Activated naive CD4-positive, alpha-beta T cell (primary cell): ENCODE measurements at places on chromosomes 16 and 17.

GRCh38 chr16:78727536-78727935, 628.1 kb downstream of the WWOX start:
- no peak for DNase-seq

DNA sequence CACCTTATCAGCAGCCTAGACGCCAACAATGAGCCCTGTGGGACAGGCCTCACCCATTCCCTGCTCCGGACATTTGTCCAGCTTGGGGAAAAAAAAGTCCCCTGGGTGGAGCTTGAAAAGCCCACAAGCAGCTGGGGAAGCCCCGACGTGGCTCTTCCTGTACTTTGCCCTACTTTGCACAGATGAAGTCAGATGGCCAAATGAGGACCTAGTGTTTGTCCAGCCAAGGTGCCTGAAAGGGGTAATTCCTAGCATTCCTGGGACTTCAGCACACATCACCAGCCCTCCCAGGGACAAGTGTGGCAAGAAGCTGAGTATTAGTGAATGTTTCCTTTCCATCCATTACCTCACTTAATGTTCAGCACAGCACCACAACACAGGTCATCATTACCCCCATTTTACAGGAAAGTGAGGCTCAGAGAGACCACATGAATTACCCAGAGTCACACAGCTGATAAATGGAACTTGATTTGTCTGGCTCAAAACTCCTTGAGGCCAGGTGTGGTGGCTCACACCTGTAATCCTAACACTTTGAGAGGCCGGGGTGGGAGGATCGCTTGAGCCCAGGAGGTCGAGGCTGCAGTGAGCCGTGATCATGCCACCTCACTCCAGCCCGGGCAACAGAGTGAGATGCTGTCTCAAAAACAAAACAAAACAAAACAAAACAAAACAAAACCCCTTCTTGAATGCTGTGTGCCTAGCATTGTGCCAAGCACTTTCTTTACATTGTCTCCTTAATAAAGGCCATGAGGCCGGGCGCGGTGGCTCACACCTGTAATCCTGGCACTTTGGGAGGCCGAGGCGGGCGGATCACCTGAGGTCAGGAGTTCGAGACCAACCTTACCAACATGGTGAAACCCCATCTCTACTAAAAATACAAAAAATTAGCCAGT, 19.9 kb upstream of the PLLP start:
- no peak for DNase-seq

GRCh38 chr16:48963901-48964615, 317.6 kb downstream of the CBLN1 start:
- DNase-seq = no peak

DNA sequence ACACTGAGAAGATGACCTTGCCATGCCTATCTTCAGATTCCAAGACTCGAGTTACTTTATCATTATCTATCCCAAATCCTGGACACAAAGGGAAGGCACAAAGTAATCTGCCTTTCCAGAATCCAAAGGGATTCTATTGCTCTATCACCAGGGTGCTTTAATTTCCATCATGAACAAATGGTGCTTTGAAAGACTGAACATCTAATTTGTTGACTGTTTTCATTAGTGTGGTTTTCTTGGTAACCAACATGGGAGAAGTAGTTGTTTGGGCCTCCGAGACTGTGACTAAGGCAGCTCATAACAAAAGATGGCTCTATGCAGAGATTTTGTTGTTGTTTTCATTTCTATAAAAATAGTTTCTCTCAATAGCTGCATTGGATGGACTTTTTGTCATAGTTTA, 441.0 kb upstream of the SOX9 start:
- DNase-seq = no peak

- DNase-seq = no peak
Observed at GRCh38 chr17:67074781-67075180, 30.4 kb downstream of the CACNG1 start.

DNA sequence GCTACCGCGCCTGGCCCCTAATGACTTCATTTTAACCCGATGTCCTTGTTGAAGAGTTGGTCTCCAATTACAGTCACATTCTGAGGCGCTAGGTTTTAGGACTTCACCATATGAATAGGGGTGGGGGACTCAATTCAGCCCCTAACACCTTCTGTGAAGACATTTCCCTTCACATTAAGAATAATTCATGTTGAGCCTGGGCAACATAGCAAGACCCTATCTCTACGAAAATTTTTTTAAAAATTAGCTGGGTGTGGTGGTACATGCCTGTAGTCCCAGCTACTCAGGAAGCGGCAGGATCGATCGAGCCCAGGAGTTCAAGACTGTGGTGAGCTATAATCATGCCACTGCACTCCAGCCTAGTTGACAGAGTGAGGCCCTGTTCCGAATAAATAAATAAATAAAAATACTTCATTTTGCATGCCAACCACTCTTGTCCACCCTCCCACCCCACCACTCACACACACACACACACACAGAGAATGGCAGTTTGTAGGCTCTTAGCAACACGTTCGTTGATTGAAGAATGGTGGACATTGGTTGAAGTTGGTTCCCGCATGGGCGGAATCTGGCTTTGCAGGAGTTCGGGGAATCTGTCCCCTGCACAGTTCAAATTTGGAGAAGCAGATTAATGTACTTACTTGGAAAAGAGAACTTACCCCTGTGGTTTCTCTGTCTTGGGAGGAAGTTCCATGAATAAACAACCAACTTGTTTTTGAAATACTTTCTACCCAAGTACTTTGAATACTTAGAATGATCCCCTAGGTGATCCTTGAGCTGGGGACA, 27.8 kb upstream of the TVP23A start:
- DNase-seq = no peak

DNA sequence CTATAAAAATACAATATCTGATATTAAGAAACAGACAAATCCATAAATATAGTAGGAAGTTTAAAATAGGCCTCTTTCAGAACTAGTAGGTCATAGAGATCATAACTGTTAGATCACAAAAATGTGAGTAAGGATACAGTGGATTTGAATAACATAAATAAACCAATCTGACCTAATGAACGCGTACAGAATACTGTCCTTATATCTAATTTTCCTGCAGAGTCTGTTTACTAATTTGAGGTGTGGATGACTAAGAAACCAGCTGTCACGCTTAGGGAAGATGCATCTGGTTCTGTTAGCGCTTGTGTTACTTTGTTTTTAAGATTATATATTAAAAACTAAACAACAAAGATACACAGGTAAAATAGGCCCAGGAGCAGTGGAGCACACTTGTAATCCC, 14.8 kb downstream of the CPD start:
- DNase-seq = no peak

GRCh38 chr17:67773246-67773645, 52.1 kb upstream of the BPTF start:
- DNase-seq = no peak

- DNase-seq = no peak
Observed at GRCh38 chr16:86517652-86518258, 7.4 kb downstream of the FOXF1 start.
